ENCODE measurements at places on chromosomes 5 and 9.

- no peak for DNase-seq
These were observed 1992.3 kb downstream of the MAT2B start for GRCh38 chr5:165497707-165498106.

GRCh38 chr5:31771500-31771899 is 132.6 kb downstream of the PDZD2 start:
- no peak for DNase-seq

GRCh38 chr9:117189121-117189520 is 225.7 kb downstream of the ASTN2 start:
- no peak for DNase-seq

- no peak for DNase-seq
These were observed 41.1 kb upstream of the DAP start for GRCh38 chr5:10801931-10802666.

DNA sequence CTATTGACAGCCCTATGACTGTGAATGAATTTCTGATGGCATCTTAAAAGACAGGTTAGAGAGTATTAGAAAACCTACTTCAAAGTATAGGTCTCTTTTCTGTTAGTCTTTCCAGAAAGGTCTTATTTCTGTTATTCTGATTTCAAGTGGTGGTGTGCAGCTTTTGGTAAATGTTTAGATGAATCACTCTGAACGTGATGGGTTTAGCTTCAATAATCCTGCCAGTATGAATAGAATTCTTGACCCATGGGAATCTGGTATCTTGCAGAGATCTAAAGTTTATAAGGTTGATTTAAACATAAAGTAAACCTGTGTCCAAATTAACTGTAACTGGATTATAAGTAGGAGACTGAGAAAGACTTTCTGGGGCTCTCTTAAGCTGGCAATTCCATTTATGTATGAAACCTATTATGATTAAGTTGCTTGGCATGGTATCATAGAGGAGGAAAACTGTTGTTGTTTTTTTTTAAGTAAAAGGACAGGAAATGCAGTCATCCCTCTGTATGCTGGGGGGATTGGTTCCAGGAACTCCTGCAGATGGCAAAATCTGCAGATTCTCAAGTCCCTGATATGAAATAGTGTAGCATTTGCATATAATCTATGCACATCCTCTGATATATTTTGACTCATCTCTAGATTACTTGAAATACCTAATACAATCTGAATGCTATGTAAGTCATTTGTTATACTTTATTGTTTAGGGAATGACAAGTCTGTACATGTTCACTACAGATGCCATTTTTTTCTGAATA is 77.0 kb upstream of the ADAMTS19 start:
- no peak for DNase-seq

- DNase-seq = no peak
These were observed 36.0 kb upstream of the IL7R start for GRCh38 chr5:35820735-35821134.

DNA sequence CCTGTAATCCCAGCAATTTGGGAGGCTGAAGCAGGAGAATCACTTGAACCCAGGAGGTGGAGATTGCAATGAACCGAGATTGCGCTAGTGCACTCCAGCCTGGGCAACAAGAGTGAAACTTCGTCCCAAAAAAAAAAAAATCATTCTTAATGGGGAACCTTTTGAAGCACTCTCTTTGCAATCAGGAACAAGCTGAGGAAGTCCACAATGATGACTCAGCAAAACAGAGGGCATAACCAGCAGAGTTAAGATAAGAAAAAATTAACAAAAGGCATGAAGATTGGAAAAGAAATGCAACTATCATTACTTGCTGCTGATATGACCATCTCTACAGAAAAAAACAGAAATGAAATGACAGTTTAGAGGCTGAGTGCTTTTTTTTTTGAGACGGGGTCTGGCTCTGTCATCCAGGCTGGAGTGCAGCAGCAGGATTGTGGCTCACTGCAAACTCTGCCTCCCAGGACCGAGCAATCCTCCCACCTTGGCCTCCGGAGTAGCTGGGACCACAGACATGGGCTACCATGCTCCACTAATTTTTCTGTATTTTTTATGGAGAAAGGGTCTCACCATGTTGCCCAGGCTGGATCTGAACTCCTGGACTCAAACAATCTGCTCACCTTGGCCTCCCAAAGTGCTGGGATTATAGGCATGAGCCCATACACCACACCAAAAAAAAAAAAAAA is 88.0 kb downstream of the FNBP1 start:
- DNase-seq = no peak

- no peak for DNase-seq
These were observed 8.8 kb downstream of the RAD17 start for GRCh38 chr5:69378376-69378775.

GRCh38 chr5:57231607-57232006 is 57.7 kb downstream of the GPBP1 start:
- DNase-seq = no peak

GRCh38 chr5:69527128-69527770 is 32.7 kb upstream of the GTF2H2C start:
- no peak for DNase-seq

GRCh38 chr5:39164016-39164415 is 55.3 kb downstream of the FYB1 start:
- DNase-seq = no peak

DNA sequence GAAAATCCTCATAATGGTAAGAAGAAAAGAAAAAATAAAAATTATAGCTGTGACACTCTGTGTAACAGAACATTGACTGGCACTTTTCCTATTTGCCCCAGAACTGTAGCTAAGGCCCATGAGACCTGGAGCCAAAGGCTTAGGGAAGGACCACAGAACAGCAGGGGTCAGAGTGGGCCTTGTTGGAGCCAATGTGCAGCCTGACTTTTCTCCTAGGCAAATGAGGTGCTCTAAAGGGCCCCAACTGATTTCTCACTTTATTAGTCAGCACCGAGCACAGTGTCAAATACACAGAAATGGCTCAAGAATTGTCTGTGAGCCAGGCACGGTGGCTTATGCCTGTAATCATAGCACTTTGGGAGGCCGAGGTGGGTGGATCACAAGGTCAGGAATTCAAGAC is 4.0 kb upstream of the MEGF9 start:
- DNase-seq = no peak

- no peak for DNase-seq
These were observed 12.6 kb downstream of the OR13C5 start for GRCh38 chr9:104586496-104587180.

- DNase-seq = no peak
These were observed 39.0 kb downstream of the GOLPH3 start for GRCh38 chr5:32135086-32135485.

GRCh38 chr5:83844449-83845068 is 123.9 kb upstream of the HAPLN1 start:
- peak; percentile 2 for DNase-seq

DNA sequence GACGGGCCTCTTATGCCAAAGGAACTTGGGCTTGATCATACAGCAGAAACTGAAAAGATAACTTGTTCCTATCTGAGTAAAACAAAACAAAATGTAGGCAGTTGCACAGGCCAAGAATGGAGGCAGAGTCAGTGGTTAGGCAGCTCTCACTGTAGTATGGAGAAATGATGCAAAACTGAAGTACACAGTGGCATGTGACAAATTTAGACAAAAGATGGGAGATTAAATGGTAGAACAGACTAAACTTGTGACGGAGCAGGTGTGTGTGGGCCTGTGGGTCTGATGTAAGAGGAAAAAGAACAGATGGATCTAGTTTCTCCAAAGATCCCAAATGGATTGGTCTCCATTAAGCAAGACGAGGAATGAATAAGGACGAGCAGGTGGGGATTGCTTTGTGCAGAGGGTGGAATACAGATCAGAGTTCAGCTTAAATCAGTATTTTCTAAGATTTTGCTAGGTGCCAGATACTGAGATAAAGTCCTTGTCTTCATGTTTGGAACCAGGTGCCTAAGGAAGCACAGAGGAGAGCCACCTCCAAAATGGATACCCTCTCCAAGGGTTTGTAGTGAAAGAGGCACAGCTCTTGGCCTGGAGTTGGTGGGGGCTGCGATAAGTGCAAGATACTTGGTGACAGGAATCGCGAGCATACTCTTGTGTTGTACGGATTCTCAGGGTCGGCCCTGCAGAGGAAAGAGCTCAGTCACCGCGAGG is 722 bp upstream of the DCP2 start:
- no peak for DNase-seq

GRCh38 chr9:108052431-108053080 is 563.0 kb upstream of the KLF4 start:
- no peak for DNase-seq

- DNase-seq = no peak
These were observed 55.1 kb upstream of the SLC1A1 start for GRCh38 chr9:4435197-4435596.

DNA sequence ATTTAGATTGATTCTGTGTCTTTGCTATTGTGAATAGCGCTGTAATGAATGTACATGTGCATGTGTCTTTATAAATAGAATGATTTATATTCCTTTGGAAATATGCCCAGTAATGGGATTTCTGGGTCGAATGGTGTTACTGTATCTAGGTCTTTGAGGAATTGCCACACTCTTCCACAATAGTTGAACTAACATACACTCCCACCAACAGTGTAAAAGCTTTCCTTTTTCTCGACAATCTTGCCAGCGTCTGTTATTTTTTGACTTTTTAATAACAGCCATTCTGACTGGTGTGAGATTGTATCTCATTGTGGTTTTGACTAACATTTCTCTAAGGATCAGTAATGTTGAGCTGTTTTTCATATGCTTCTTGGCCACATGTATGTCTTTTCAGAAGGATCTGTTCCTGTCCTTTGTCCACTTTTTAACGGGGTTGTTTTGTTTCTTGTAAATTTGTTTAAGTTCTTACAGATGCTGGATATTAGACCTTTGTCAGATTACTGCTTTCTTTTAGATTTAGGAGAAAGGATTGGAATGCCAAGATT is 125.0 kb upstream of the NR5A1 start:
- no peak for DNase-seq

DNA sequence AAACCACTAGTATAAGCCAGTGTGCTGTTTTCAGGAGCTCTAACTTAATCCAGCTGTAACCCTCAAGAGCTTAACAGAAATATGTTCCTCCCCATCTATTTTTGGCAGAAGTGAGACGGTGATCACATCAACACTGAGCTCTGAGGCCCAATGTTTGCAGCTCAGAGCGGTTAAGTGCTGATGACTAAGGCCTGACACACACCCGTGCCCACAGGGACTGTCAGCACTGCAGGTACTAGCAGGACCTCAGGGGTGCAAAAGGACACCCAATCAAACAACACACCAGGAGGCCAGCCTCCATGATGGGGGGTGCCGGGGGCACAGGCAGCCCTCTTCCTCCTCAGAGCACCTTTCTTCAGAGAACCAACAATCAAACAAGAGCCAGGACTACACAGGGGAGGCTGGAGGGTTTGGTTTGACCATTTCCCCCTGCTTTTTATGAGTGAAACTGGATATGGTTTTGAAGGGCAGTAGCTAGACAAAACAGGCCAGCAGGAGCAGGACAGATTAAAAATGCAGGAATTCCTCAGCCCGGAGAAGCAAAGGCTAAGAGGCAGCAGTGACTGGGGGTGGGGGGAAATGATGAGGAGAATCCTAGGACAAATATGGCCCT is 61.3 kb downstream of the RAPGEF1 start:
- DNase-seq = peak; percentile 81

GRCh38 chr5:107682533-107682932 is 11.8 kb upstream of the EFNA5 start:
- DNase-seq = no peak

DNA sequence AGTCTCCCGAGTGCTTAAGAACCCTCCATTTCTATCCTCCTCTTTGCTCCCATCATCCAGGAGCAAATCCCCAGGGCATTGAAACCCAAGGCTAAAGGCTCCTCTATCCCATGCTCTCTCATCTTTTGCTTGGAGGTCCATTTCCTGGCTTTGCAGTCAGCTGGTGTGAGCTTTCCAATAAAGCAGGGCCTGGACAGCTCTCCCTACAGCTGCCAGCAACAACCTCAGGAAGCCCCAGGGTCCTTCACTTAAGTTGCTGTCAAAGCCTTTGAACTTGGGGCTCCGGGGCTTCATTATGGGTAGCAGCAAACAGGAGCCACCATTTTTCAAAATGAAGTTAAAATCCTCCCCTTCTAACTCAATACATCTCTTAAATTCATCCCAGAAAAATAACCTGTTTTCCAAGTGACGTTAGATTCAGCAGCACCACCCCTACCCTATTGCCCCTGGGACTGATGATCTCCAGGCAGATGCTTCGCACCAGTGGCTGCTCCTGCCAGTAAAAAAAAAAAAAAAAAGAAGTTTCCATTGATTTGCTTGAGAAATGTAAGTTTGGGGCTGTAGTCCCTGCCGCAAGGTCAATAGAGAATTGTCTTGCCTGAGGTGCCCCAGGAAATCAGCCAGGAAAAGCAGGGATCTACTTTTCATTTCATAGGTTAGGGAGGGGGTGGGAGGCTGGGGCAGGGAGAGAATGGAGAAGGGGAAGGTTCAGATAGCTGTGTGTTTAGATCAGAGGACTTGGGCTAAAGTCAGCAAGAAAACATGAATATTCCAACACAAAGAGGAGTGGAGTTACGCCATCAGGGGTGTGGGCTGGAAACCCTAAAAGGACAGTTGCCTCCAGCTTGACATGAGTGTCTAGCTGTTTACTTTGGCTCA is 83.8 kb upstream of the IL6ST start:
- DNase-seq = no peak

- no peak for DNase-seq
These were observed 74.3 kb downstream of the SLC44A1 start for GRCh38 chr9:105318729-105319191.

- DNase-seq = no peak
These were observed 42.2 kb upstream of the RNF130 start for GRCh38 chr5:180113660-180114303.

DNA sequence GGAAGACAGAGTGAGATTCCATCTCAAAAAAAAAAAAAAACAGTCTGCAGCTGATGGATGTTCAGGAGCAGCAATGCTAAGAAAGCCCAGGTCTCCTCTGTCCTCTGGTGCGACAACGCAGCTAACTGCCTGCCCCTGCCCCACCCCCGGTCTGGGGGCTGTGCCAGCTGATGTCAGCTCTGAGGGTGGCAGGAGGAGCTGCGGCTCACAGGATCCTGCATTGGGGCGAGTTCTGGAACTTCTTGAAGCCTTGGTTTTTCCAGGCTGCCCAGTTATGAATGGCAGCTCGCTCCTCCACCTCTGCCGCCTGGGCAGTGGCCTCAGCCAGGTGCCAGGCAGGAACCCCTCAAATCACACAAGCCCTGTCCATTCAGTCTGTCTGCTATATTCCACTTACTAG is 113.5 kb downstream of the ROR2 start:
- DNase-seq = no peak

DNA sequence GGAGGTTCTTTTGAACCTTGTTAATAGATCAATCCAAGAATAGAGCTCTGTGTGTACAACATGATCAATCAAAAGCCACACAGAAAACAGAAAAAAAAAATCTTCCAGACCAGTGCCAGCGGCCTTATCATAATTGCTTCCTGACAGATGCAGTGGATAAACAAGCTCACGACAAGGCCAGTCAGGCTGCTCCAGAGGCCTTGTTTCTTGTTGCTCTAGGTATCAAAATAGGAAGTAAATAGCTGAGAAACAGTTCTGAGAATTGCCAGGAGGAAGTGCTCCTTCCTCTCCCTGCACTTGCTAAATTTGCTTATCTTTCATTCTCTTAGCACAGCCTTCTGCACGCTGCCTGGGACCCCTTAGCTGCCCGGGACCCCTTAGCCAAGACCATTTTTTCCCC is 199.0 kb upstream of the TARS1 start:
- DNase-seq = no peak
